Activated T-helper 2 cell treated with anti-CD3 and anti-CD28 coated beads, Interferon-gamma antibody, Interleukin-2, Interleukin-4, amounts not matched to agents 10 μg/mL and 5 μg/mL and 100 μg/mL, durations not matched to agents 14 hours and 24 hours and 36 hours (primary cell): ENCODE measurements at places on chromosomes 6 and 20. TPM values are rescaled to one million over a fixed set of nuclear protein-coding genes. Genes with fewer than 3 reads are reported as not detected.

DNA sequence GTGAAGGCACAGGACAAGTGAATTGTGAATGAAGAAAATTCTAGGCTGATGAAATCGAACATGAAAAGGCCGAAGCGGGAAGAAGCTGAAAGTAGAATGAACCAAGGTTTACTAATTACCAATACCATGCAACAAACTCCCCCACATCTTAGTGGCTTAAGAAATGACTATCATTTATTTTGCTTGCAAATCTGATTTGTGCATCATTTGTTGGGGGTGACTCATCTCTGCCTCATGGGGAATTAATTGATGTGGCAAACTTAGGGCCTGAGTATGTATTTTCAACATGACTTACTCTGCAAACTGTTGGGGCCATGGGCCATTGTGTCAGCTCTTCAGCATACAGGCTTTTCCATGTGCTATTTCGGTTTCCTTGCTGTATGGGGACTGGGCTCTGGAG lies 26.8 kb downstream of the PPP1R14C start:
- DNase-seq: no peak
- peak overlapping the region; percentile 48 for H3K27ac ChIP-seq
- no peaks in the 10 kb centered on the region for H3K36me3 ChIP-seq
- H3K4me3 ChIP-seq: no peak overlapping the region
- peaks cover 15% of the 10 kb centered on the region for H3K27me3 ChIP-seq
- H3K4me1 ChIP-seq: peaks cover 16% of the 10 kb centered on the region

The SYCP2 gene
- total RNA-seq: 4.6 and 4.9 TPM in 2 replicates

DNA sequence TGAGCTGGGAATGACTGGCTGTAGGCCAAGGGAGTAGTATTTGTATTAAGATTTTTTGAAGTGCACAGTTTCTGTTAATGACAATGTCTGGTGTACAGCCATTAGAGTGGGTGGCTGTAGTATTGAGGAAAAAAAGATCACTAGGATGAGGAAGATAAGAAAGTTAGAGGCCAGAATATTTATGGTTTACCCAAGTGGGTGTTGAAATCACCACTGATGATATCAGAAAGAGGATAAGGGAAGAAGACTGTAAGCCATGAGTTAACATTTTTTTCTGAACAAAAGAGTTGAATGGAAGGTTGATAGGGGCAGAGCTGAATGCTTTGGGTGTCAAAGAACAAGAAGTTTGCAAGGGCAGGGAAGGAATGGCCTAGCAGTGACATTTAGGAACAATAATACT lies 104.7 kb downstream of the PRDM13 start:
- H3K36me3 ChIP-seq: no peaks in the 10 kb centered on the region
- no peaks in the 10 kb centered on the region for H3K27me3 ChIP-seq
- no peak for DNase-seq
- H3K4me1 ChIP-seq: no peaks in the 10 kb centered on the region
- H3K27ac ChIP-seq: no peak overlapping the region
- no peak overlapping the region for H3K4me3 ChIP-seq

DNA sequence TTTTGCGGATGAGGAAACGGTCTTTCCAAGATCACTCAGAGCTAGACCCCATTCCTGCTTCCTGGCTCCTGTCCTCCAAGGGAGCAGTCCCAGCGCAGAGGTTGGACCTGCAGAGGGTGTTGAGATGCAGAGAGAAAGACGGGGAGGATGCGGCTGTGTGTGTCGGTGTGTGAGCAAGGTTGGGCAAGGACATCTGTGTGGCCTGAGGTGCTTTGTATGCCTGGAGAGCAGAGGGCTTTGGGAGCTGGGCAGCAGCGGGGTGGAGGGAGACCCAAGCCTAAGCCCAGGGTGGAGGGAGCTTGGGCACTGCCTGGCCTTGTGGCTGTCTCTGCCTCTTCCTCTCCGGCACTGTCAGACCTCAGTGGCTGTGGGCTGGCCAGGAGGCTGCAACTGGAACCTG lies 147.4 kb upstream of the RNF24 start:
- no peaks in the 10 kb centered on the region for H3K27me3 ChIP-seq
- peak overlapping the region; percentile 22 for H3K27ac ChIP-seq
- H3K4me1 ChIP-seq: peaks cover 59% of the 10 kb centered on the region
- no peaks in the 10 kb centered on the region for H3K36me3 ChIP-seq
- no peak overlapping the region for H3K4me3 ChIP-seq

GRCh38 chr6:112439010-112439409 lies 91.9 kb downstream of the RFPL4B start:
- no peaks in the 10 kb centered on the region for H3K4me1 ChIP-seq
- no peak overlapping the region for H3K27ac ChIP-seq
- DNase-seq: no peak
- H3K27me3 ChIP-seq: no peaks in the 10 kb centered on the region
- H3K4me3 ChIP-seq: no peak overlapping the region
- no peaks in the 10 kb centered on the region for H3K36me3 ChIP-seq

- no peak overlapping the region for H3K4me3 ChIP-seq
- DNase-seq: no peak
- peaks cover 4% of the 10 kb centered on the region for H3K4me1 ChIP-seq
- no peak overlapping the region for H3K27ac ChIP-seq
Measured at GRCh38 chr20:4192378-4193068, 177.2 kb upstream of the RNF24 start.

DNA sequence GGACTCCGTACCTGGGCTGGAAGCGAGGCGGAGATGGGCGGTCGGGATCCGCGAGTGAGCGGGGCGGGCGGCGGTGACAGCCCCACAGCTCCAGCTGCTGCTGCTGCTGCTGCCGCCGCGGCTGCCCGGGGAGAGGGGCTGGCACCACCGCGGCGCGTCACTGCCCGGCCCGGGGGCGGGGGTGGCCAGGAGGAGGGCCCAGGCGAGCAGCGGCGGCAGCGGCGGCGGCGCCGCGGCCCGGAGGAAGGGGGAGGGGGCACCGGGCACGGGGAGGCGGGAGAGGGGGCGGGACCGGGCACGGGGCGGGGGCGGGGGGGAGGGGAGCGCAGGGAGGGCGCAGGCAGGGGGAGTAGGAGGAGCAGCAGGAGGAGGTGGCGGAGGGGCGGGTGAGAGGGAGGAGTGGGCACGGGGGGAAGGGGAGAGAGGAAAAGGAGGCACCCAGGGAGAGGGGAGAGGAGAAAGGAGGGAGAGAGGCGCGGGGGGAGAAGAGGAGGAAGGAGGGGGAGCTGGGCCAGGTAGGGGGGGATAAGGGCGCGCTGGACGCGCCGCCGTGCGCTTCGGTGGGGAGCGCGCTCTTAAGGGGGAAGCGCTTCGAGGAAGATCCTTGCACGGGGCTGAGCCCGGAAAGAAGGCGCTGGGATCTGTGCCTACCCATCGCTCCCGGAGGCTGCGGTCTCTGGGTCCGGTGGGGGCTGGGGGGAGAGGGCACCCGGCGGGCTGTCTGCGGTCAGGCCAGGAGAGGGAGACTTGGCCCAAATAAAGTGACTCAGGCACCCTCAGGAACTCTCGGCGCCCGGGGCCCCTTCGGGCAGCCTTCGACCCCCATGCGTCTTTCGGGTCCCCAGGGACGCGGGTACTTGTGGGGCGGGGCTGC lies 101.5 kb downstream of the NOL4L start:
- peak overlapping the region; percentile 79 for H3K4me3 ChIP-seq
- H3K36me3 ChIP-seq: peaks cover 15% of the 10 kb centered on the region
- H3K27ac ChIP-seq: no peak overlapping the region
- peaks cover 9% of the 10 kb centered on the region for H3K4me1 ChIP-seq
- H3K27me3 ChIP-seq: no peaks in the 10 kb centered on the region

GRCh38 chr20:49432550-49432949 lies 49.9 kb downstream of the KCNB1 start:
- H3K27ac ChIP-seq: no peak overlapping the region
- peaks cover 31% of the 10 kb centered on the region for H3K27me3 ChIP-seq
- no peak for DNase-seq
- no peak overlapping the region for H3K4me3 ChIP-seq

The DPPA5 gene
- not detected in 2 replicates for total RNA-seq

The ANKRD66 gene
- total RNA-seq: not detected in 2 replicates

The CYP24A1 gene
- not detected in 2 replicates for total RNA-seq

The TXLNB gene
- 0.05 TPM in 1 of 2 replicates, not detected in the other for total RNA-seq

The PRDM13 gene
- total RNA-seq: not detected in 2 replicates

- peaks cover 9% of the 10 kb centered on the region for H3K4me1 ChIP-seq
- H3K27ac ChIP-seq: no peak overlapping the region
- H3K4me3 ChIP-seq: no peak overlapping the region
- H3K36me3 ChIP-seq: no peaks in the 10 kb centered on the region
Measured at GRCh38 chr6:82251942-82252341, 4.4 kb upstream of the IBTK start.

GRCh38 chr6:37674161-37674560 lies 23.5 kb downstream of the MDGA1 start:
- no peaks in the 10 kb centered on the region for H3K4me1 ChIP-seq
- H3K27me3 ChIP-seq: peaks cover 2% of the 10 kb centered on the region
- H3K36me3 ChIP-seq: no peaks in the 10 kb centered on the region

The RAB22A gene
- total RNA-seq: 16.0 and 16.3 TPM in 2 replicates

DNA sequence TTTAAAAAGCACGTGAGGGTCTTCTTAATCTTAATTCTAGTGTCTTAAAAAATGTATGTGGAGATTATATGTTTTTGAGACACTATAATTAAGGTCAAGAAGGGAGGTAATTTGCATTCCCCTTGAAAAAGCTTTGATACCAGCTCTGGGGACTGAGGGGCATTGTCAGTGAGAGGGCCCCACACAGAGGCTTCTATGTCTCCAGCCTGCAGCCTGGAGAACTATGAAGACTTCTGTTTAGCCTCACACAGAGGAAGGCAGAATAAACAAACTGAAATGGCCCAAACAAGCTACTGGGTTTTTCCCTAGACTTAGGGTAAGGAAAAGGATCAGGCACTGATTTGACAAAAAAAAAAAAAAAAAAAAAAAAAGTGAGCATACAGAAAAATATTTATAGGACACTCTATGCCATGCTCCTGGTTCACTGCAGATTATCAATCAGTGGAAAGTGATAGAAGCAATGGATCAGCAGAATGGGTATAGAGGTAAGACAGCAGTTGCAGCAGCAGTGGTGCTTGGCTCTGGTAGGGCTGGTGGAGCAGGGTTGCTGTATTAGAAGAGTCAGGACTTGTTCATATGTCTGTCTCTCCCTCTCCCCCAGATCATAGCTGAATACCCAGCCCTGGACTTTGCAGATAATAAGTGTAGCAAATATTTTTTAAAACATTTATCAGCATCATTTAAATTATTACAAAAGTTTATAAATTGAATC lies 85.4 kb downstream of the KLHL32 start:
- peaks cover 7% of the 10 kb centered on the region for H3K27me3 ChIP-seq
- H3K4me3 ChIP-seq: no peak overlapping the region
- H3K27ac ChIP-seq: no peak overlapping the region
- no peak for DNase-seq
- no peaks in the 10 kb centered on the region for H3K36me3 ChIP-seq
- no peaks in the 10 kb centered on the region for H3K4me1 ChIP-seq

DNA sequence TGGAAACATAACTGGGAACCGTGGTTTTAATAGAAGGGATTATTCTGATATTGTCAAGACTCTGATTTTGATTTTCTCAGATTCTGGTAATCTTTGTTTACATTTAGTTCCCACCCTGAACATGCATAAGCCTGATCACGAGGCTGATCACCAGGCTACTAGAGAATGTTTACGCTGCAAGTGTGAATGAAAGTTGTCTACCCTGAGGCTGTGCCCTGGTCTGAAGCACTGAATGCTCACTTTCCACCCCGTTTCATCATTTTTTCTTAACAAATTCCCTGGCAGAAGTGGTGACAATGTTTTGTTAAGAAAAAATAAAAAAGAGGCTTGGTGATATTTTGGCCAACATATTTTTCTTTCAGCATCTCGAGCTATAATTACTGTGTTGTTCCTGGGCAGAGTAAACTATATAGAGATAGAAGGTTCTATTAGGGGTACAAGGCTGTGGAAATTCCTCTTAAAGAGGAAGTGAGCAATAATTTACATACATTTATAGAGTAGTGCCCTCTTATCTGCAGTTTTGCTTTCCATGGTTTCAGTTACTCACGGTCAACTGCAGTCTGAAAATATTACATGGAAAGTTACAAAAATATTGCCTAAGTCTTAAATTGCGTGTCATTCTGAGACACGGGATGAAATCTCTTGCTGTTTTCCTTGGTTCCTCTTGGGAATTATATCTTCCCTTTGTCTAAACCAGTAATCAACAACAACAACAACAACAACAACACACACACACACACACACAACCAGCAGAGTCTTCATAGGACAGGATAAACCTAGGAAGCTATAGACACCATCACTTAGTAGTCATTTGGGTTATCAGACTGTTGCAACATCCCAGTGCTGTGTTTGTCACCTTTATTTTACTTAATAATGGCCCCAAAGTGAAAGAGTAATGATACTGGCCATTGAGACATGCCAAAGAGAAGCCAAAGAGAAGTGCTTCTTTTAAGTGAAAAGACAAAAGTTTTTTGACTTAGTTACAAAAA lies 566.6 kb upstream of the CITED2 start:
- H3K4me1 ChIP-seq: peaks cover 5% of the 10 kb centered on the region
- no peak for DNase-seq
- peaks cover 2% of the 10 kb centered on the region for H3K27me3 ChIP-seq
- no peaks in the 10 kb centered on the region for H3K36me3 ChIP-seq
- no peak overlapping the region for H3K4me3 ChIP-seq

The ATXN1 gene
- total RNA-seq: 66.5 and 69.1 TPM in 2 replicates

The PRR18 gene
- 0.14 and 0.25 TPM in 2 replicates for total RNA-seq

- no peak overlapping the region for H3K4me3 ChIP-seq
- H3K27me3 ChIP-seq: no peaks in the 10 kb centered on the region
- no peak overlapping the region for H3K27ac ChIP-seq
- no peaks in the 10 kb centered on the region for H3K4me1 ChIP-seq
- H3K36me3 ChIP-seq: no peaks in the 10 kb centered on the region
- DNase-seq: no peak
Measured at GRCh38 chr6:170038708-170039107, 252.2 kb downstream of the DLL1 start.

GRCh38 chr20:62942456-62942855 lies 4.5 kb downstream of the GID8 start:
- H3K36me3 ChIP-seq: peaks cover 82% of the 10 kb centered on the region
- peaks cover 20% of the 10 kb centered on the region for H3K4me1 ChIP-seq
- no peak for DNase-seq
- H3K4me3 ChIP-seq: no peak overlapping the region

The MEA1 gene
- 90.9 and 91.2 TPM in 2 replicates for total RNA-seq

The RAB44 gene
- not detected in 2 replicates for total RNA-seq

- H3K4me3 ChIP-seq: no peak overlapping the region
- peaks cover 2% of the 10 kb centered on the region for H3K27me3 ChIP-seq
- H3K36me3 ChIP-seq: peaks cover 8% of the 10 kb centered on the region
- H3K27ac ChIP-seq: no peak overlapping the region
- peak; percentile 26 for DNase-seq
Measured at GRCh38 chr20:33862709-33863403, 51.7 kb downstream of the CHMP4B start.

The CNKSR3 gene
- 0.09 and 0.11 TPM in 2 replicates for total RNA-seq

GRCh38 chr20:22768266-22769178 lies 184.2 kb upstream of the FOXA2 start:
- H3K4me1 ChIP-seq: no peaks in the 10 kb centered on the region
- no peak overlapping the region for H3K27ac ChIP-seq
- H3K4me3 ChIP-seq: no peak overlapping the region
- H3K27me3 ChIP-seq: no peaks in the 10 kb centered on the region
- DNase-seq: no peak

The ARMH2 gene
- total RNA-seq: not detected in 2 replicates

- DNase-seq: no peak
- H3K27me3 ChIP-seq: no peaks in the 10 kb centered on the region
- no peaks in the 10 kb centered on the region for H3K4me1 ChIP-seq
- no peak overlapping the region for H3K27ac ChIP-seq
- H3K4me3 ChIP-seq: no peak overlapping the region
Measured at GRCh38 chr6:101429270-101429669, 35.8 kb downstream of the GRIK2 start.
